HS-5 (cell line): ENCODE measurements at places on chromosomes 5 and 9.

GRCh38 chr5:74935752-74936091 lies 69.5 kb upstream of the FAM169A start:
- DNase-seq: no peak

DNA sequence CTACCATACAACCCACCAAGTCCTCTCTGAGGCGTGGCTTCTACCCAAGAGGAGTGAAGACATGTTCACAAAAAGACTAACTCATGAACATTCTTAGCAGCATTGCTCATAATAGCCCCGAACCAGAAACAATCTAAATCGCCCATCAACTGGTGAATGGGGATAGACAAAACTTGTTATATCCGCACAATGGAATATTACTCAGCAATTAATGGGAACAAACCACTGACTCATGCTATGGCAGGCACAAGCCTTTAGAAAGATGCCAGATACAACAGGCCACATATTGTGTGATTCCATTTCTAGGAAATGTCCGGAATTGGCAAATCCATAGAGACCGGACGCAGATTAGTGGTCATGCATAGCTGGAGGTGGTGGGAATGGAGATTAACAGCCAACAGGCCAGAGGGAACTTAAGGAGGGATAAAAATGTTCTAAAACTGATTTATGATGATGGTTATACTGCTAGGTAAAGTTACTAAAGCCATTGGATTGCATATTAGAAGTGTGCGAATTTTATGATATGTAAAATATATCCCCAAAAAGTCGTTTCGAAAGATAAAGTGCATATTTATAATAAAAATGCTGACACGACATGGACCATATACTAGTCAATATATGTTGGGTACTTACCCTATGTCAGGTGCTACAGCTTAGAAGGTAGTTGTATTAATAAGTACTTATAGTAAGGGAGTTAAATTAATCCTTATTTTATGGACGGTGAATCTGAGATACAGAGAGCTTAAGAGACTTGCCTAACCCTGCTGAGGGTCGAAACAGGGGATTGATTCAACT lies 55.4 kb downstream of the LHX2 start:
- no peak for DNase-seq

DNA sequence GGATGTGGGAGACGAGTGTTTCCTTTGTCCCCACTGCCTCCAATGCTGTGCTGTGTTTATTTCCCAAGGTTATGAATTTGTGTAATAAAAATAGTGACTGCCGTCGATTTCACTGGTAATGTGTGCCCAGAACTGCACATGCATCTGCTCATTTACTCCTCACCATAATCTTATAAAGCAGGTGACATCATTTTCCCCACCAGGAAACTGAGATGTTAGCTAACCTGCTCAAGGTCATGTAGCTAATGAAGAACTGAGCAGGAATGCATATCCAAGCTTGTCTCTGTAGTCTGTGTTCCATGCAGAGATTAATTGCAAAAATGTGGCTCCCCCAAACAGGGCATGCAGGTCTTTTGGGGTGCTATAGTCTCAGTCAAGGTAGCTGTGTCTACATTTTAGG lies 224.4 kb downstream of the TENT4A start:
- DNase-seq: no peak

GRCh38 chr5:36696059-36696673 lies 89.8 kb downstream of the SLC1A3 start:
- peak; percentile 29 for DNase-seq

DNA sequence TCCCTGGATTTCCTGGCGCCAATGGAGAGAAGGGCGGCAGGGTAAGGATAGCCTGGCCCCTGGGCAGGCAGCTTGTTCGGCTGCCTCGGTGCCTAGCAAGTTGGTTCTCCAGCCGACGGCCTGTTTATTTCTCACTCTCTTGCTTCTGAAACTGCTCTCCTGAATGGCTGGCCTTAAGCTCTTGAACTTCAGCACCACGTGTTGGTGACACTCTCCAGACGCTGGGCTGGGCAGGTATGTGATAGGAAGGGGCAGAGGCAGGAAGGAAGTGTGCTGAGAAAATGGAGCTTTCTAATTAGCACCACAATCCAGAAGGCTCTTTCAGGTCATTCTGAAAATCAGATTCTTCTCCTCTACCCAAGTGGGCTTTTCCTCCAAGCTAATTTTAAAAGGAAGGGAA lies 91.4 kb upstream of the FCN2 start:
- DNase-seq: no peak

DNA sequence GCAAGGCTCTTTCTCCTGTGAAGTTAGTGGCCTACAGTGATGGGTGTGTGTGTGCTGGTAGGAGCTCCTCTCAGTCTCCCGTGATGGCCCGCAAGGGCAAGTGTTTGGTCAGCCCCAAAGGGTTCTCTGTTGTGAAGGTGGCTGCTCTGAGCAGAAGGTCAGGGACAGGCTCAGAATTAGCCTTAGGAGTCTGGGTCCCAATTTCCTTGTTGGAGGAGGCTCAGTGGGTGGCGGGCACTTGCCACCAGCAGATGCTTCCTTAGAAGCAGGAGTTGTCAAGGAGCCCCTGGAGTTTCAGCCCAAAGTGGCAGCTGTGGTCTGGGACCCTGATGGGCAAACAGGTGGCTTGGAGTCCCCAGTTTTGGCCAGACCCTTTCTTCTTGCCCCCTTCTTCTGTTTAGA lies 154.4 kb downstream of the MACROH2A1 start:
- DNase-seq: no peak

DNA sequence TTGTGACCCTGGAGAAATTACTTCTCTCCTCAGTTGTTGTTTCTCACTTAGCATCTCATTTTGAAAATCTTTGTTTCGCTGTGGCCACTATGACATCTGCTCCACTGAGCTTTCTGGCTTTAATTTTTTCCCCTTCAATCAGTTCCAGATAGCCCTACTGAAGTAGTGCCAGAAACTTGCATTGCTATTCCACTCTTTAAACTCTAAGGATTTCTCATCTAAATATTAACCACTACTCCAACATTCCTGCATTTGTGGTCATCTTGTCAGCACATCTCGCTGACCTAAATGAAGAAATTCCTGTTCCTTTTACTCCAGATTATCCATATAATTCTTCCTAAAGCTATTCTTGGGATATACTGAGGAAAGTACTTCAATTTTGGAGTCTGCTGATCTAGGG lies 15.3 kb upstream of the NOL6 start:
- DNase-seq: no peak

DNA sequence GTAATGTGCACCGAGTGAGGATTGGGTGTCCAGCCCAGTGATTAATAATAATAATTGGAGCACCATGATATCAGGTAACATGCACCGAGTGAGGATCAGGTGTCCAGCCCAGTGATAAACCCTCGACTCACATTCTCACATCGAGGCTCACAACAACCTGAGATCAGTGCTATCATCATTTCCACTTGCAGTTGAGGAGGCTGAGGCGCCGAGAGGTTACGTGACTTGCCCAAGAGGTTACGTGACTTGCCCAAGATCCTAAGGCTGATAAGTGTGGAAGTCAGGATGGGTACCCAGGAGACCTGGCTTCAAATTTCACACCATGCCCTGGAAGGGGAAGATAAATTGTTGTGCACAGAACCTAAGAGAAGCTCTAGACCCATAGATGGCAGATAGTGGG lies 189.4 kb downstream of the MED10 start:
- DNase-seq: no peak

GRCh38 chr5:150142185-150142958 lies 13.3 kb downstream of the PDGFRB start:
- no peak for DNase-seq

GRCh38 chr5:148956477-148957385 lies 106.1 kb downstream of the SH3TC2 start:
- no peak for DNase-seq

DNA sequence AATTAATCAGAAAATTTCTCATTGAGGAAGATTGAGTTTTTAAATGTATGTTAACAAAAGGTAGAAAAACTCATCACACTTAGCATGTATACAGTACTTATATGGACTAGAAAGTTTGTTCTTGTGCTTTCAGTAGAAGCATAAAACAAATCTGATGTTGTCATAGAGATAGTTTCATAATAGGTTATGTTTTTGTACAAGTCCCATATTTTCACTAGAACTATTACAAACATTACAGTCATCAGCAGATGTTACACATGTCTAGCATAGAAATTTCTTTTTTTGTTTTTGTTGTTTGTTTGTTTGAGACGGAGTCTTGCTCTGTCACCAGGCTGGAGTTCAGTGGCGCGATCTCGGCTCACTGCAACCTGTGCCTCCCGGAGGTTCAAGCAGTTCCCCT lies 131.4 kb downstream of the COMMD10 start:
- DNase-seq: no peak

DNA sequence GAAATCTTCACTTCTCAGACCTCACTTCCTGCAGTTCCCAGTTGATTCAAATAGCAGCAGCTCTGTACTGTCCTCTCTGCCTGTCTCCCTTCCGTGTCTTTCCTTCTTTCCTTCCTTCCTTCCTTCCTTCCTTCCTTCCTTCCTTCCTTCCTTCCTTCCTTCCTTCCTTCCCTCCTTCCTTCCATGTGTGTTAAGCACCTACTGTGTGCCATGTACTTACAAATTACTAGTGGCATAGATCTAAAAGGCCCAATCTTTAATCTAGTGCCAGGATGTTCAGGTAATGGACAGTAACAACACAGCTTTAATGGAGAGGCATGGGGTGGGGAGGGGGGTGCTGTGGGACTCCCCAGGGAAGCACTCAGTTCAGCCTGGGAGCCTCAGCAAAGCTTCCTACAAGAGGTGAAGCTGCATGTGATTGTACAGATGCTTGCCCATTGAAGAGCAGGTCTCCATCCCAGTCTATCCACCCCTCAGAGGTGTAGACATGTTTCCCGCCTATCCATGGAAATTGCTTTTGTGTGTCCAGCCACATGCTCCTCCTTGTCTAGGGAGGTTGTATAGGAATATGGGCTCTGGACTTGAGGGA lies 106.0 kb downstream of the RGS3 start:
- no peak for DNase-seq

- no peak for DNase-seq
These were observed 117.4 kb downstream of the CCDC171 start for GRCh38 chr9:15670246-15670645.

GRCh38 chr9:116087246-116087645 lies 66.3 kb upstream of the PAPPA start:
- no peak for DNase-seq

- no peak for DNase-seq
These were observed 3.8 kb downstream of the LHFPL2 start for GRCh38 chr5:78644741-78645300.

DNA sequence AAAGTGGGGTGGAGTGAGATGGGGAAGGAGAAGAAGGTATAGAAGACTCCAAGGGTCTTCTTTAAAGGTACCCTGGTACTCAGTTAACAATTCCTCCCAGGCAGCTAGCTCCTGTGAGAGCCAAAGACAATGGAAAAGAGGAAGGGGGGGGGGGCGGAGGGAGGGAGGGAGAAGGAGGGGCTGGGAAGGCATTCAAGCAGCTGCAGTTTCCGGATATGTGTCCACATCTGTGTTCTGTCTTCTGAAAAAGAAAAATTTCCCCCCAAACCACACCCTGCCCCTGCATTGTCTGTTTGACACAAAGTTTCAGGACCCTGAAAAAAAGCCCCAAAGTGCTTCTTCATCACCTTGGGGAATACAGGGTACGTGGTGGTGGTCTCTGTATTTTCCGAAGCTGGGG lies 11.1 kb downstream of the SPRY4 start:
- DNase-seq: no peak

- no peak for DNase-seq
These were observed 29.5 kb downstream of the SLC46A2 start for GRCh38 chr9:112861155-112861554.

GRCh38 chr5:36239370-36240293 lies 2.1 kb downstream of the NADK2 start:
- DNase-seq: no peak

- DNase-seq: peak; percentile 31
These were observed 90.9 kb upstream of the BOD1 start for GRCh38 chr5:173707392-173707791.

DNA sequence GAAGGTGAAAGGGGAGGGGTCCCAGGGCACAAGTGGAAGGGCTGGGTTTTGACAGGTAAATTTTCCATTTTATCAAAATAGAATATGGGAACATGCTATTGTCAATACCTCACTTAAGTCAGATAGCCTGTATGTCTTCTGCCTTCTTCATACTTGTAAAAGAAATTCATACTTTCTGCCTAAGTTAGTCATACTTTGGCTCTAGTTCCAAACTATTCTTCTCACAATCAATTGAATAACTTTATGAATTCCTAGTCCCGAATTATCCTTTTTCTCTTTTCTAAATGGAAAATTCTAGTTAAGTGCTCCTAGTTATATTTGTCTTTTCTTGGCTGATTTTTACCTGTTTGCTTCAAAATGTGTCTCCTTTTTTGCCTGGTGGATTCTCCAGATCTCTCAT lies 271.4 kb downstream of the CSNK1G3 start:
- DNase-seq: no peak

GRCh38 chr9:84166891-84167290 lies 173.7 kb downstream of the SLC28A3 start:
- no peak for DNase-seq

GRCh38 chr5:28344836-28345433 lies 1306.5 kb upstream of the CDH9 start:
- peak; percentile 42 for DNase-seq

GRCh38 chr5:102965653-102966052 lies 154.3 kb downstream of the GIN1 start:
- DNase-seq: no peak

DNA sequence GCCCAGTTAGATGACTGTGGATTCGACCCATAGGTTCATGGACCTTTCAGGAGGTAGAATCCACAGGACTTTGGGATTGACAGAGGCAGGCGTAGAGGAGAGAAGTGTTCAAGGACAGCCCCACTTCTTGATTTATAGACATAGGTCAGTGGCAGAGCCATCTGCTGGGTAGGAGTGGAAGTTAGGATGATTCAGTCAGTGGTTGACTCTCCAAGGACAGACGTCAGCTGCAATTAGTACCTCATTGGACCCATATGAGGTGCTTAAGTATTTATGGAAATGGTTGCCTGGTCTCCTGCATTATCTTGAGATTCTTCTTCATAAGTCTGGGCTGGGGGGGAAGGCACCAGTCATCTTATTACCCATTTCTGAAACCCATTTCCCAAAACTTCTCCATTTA lies 70.9 kb downstream of the SH3RF2 start:
- no peak for DNase-seq

- DNase-seq: no peak
These were observed 212.3 kb downstream of the ERCC6L2 start for GRCh38 chr9:96087669-96088299.

- DNase-seq: no peak
These were observed 4.1 kb downstream of the PTGS1 start for GRCh38 chr9:122374885-122375420.

- peak; percentile 39 for DNase-seq
These were observed 82.3 kb upstream of the AGXT2 start for GRCh38 chr5:35129921-35130485.

DNA sequence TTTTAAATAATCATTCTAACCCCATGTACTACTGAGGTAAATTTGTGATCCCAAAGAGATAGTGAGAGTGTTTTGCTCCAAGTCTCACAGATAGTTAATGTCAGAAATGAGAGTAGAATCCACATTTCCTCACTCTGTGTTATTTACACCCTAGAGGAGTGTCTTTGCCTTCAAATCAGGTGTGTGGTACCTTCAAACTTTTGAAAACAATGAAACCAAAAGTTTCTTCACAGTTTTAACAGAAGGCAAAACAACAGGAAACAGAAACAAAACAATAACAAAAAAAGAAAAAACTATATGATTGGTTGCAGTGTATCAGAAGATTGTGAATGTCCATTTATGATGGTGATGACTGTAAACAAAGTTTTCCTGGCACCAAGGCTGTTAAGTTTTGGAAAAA lies 85.9 kb downstream of the ERBIN start:
- DNase-seq: no peak
